ENCODE measurements at places on chromosomes 6 and 20.

DNA sequence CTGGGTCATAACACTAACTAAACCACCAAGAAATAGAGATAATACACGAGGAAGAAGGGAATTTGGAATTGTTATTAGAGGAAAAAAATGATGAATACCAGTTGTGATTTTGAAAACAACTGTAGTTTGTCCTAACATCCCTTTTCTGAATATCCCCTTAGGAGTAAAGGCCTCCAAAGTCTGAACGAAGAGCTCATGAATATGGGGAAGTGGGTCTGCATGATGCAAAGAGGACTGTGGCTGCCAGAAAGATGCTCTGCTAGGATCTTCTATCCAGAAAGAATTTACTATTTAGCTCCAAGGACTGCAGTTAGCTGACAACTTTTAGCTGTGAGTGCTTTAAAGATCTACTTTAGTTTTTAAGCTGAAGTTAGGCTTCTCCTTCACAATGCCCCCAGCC lies 308.8 kb upstream of the HS3ST5 start:
- DNase-seq = no peak

- no peak for DNase-seq
Observed at GRCh38 chr20:31374346-31374745, 5.9 kb downstream of the DEFB118 start.

GRCh38 chr20:4683261-4683660 lies 38.4 kb upstream of the PRND start:
- no peak for DNase-seq

- DNase-seq = no peak
Observed at GRCh38 chr6:167331565-167331964, 6.7 kb downstream of the TTLL2 start.

- no peak for DNase-seq
Observed at GRCh38 chr6:105507811-105508210, 104.9 kb upstream of the PREP start.

- DNase-seq = no peak
Observed at GRCh38 chr6:143325379-143326140, 124.9 kb downstream of the ADAT2 start.

DNA sequence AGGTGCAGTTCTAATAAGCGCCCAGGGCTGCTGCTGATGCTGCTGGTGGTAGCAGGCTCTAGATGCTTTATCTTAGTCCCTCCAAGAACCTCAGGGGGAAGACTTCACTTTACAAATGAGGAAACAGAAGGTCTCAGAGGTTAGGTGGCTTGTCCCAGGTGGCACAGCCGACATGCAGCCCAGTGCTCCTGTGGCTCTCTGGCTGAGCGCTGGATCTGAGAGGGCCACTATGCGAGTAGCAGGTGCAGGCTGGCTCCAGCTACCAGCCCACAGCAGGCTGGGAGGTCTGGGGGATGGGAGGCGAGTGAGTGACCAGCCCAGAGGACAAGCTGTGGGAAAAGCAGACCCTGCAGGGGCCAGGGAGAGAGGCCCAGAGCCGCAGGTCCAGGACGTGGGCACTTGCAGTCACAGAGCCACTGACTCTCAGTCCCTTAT lies 90.9 kb downstream of the PRND start:
- no peak for DNase-seq

DNA sequence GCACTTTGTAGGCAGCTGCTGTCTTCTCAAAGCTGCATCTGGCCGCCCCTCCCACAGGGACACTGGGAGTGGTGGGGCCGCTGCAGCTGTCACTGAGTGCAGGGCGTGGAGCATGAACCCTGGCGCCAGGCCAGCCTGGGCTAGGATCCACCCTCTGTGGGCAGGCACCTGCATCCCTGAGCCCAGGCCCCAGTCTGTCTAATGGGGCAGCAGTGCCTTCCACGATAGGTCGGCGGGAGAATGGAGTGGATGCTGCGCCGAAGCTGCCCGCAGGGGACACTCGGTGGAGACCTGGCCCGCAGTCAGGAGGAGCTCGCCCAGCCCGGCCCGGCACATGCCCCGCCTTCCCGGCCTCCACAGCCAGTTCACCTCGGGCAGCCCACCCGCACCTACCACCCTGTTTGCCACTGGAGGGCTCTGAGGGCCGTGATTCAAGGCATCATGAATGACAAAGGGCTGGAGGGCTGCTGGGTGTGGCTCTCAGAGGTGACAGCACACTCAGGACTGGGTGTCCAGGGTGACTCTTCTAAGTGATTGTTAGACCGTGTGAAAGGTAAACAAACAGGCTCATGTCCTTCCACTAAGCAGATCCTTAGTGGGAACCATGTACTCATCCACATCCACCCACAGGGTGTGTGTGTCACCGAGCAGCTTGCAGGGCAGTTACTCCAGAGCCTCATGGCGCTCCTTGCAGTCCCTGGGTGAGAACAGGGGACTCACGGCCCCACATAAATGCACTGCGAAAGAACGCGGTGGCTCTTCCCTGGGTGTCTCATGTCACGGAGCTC lies 133.9 kb downstream of the AGPAT4 start:
- no peak for DNase-seq

DNA sequence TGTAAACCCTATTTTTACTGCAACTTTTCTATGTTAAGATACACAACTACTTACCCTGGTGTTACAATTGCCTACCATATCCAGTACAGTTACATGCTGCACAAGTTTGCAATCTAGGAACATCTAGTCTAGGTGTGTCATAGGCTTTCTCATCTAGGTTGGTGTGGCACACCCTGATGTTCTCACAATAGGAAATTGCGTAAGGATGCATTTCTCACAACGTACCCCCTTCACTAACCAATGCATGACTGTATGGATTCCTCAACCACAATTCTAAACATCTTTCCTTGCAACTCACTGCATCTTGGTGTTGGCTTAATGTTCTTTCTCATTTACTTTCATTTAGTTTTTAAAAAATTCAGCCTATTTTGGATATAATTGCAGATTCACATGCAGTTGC lies 31.6 kb downstream of the GJA10 start:
- DNase-seq = no peak

GRCh38 chr20:19129976-19130612 lies 82.3 kb upstream of the SLC24A3 start:
- no peak for DNase-seq

GRCh38 chr6:112145080-112145573 lies 57.7 kb downstream of the FAM229B start:
- no peak for DNase-seq

DNA sequence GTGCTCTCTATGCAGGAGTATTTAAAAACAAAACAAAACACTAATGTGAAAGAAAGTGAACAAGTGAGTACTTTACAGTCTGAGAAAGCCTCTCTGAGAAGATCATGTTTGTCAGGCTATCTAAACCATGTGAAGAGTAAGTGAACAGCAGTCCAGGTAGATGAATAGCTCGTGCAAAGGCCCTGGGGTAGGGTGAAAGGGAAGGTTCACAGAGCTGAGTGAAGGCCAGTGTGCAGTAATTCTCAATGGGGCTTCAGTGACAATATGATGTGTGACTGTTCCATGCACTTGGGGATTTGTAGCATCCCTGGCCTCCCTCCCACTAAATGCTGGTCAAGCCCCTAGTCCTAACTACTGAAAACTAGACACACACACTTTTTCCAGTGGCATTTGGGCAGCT lies 488.9 kb upstream of the JARID2 start:
- no peak for DNase-seq

- DNase-seq = no peak
Observed at GRCh38 chr20:3915691-3916090, 26.5 kb downstream of the PANK2 start.

DNA sequence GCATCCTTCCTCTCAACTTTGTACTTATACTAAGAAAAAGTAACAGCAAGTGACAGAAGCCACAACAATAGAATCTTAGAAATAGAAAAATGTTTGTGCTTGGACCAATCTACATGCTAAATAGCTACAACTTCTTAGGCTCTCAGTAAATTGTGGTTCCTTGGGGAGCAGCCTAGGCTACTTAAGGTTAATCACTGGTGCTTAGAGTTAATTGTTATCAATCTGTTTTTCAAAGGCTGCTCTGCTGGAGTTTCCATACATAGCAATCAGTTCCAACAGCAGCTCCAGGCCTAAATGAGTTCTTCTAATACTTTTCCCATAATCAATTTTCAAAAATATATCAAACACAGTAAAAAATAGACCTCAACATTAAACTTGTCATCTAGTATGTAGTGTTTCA lies 571.4 kb downstream of the EPHA7 start:
- DNase-seq = no peak

DNA sequence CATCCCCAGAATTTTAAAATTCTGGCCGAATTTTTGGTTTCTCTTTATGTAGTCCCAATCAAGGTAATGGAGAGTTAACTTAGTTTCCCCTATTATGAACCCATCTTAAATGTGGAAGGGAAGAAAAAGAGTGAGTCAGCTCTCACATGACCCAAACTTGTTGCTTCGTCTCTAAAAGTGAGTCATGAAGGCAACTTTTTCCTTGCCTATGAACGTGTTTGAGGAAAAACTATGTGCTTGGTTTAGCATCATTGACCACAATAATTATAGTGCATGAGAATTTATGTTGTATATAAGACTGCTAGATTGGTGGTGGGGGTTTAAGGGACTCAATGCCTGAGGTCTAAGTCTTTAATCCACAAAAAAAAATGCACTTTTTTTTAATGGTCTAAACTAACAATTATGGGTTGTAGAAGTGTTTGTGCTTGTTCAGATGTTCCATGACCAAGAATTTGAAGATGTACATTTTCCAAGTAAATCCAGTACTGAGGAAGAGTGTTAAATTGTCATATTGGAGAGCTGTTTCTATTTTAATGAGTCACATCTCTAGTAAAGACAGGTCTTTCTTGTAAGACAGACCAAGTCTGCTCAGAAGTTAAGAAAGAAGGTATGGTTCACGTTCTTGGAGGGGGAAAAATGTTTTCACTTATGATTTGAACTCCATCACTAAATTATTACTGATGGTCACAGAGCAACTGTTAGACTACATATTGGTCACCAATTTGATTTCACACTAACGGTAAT lies 409.9 kb upstream of the MARCKS start:
- no peak for DNase-seq

GRCh38 chr6:97697456-97697855 lies 414.4 kb upstream of the MMS22L start:
- no peak for DNase-seq

GRCh38 chr6:98946266-98946878 lies 1.4 kb downstream of the FBXL4 start:
- no peak for DNase-seq

- DNase-seq = no peak
Observed at GRCh38 chr6:149473080-149474052, 11.4 kb downstream of the ZC3H12D start.

- no peak for DNase-seq
Observed at GRCh38 chr6:79571030-79571367, 33.8 kb upstream of the LCA5 start.

GRCh38 chr20:36115925-36116324 lies 38.6 kb upstream of the EPB41L1 start:
- no peak for DNase-seq

GRCh38 chr20:44104798-44105517 lies 82.0 kb downstream of the JPH2 start:
- no peak for DNase-seq

- peak; percentile 90 for DNase-seq
Observed at GRCh38 chr6:53171605-53172467, 23.2 kb upstream of the GCM1 start.
